ENCODE measurements at places on chromosomes 1 and 21. TPM values are rescaled to one million over a fixed set of nuclear protein-coding genes. Genes with fewer than 3 reads are reported as not detected.
A peak's percentile ranks its signal among the peaks of the same experiment; 100 is the strongest.

DNA sequence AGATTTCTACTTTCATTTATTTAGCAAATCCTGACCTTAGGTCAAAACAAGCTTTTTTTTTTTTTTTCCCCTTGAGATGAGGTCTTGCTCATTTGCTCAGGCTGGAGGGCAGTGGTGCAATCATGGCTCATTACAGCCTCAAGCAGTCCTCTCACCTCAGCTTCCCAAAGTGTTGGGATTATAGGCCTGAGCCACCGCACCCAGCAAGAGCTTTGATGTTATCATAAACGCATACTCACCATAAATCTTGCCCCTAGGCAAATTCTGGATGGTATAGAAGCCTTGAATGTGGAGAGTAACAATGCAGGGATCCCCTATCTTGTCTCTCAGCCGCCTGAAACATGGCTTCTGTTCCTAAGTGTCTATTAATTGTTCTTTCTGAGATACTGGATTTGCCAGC, 24.8 kb upstream of the CLDN8 start:
- DNase-seq: no peak

DNA sequence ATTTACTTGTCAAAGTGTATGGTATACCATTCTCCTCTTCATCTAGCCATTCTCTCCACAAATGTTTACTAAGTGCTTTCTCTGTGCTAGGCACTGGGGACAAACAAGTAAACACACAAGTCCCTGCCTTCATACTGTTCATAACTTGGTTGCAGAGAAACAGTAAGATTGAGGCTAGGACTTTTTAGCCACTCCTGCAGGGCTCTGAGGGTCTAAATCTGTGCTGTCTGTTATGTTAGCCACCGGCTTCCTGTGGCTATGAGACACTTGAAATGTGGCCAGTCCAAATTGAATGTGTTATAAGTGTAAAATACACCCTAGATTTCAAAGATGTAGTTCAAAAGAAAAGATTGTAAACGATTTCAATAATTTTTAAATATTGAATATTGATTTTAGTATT, 50.2 kb downstream of the AZIN2 start:
- DNase-seq: no peak

The DNAJC28 gene
- total RNA-seq: 1.6 TPM

DNA sequence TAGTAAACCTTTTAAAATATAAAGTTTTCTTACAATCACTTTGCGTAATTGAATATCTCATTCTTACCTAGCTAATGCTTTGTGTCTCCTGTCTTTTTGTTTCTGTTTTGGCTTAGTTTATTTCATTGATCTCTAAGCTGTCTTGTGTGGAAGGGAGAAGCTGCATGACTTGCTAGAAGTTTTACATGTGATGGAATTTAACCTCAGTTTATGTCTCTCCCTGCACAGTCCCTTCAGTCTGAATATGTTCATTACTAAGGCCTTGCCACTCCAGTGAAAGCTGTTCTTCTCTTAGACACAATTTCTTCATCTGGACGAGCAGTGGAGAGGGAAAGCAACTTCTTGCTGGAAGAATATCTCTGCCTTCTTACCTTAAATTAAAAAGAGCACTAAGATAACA, 19.9 kb upstream of the GPR88 start:
- no peak for DNase-seq

The NUF2 gene
- total RNA-seq: 11.9 TPM

The TMEM269 gene
- 0.10 TPM for total RNA-seq

The RAD54L gene
- 4.6 TPM for total RNA-seq

DNA sequence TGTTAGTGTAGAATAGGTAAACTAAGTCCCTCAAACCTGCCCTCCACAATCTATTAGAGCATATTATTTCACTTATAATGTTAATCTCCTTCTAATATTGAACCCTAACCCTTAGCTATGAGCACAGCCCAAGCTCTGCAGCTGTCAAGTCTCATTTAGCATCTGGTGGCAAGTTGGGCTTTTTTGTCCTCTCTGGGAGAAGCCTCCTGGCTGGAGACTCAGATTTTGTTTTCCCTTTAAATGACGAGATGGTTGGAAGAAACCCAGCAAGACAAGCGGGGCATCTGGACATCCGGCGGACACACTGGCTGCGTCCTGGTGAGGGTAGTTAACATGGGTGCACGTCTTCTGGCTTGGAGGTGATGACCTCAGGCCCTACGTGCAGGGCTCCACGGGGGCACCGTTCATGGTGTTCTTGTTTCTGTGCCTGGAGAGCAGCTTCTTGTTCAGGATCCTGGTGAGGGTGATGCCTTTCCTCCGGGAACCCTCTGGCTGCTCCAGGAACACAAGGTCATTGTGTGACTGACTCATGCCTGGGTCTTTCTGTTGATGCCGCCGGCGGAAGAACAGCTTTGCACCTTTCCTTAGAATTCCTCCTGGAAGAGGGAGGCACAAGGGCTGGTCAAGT, 9.7 kb upstream of the PRDM15 start:
- DNase-seq: no peak

GRCh38 chr1:92995441-92996430, 34.5 kb upstream of the DIPK1A start:
- DNase-seq: no peak

DNA sequence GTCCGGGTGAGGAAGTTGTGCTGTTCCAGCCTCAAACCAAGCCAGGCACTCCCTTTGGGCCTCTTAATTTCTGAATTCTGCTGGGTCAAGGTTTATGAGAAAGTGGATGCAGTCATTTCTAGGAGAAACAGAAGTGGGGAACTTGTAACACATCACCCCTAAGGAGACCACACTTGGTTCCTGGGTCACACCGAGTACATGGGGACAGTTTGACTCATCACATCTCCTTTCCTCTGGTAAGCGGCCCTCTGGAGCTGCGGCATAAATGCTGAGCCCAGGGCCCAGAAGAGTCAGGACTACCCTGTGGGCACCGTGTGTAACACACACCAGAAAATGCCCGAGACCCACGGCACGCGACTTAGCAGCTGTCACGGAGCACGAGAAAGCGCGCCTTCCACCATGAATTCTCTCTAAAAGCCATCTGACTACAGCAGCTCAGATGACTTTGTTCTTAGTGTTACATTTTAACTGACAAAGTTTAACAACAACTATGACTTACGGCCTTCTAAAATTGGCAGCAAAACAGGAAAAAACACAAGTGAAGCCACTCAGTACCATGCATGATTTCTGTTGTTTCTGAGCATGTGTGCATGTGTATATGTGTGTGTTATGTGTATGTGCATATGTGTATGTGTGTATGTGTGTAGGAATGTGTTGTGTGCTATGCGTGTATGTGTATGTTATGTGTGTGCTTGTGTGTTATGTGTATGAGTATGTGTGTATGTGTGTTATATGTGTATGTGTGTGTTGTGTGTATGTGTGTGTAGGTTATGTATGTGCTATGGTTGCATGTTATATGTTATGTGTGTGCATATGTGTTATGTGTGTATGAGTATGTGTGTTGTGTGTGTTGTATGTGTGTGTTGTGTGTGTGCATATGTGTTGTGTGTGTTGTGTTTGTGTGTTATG, 50.8 kb downstream of the TOMM20 start:
- peak; percentile 70 for DNase-seq

GRCh38 chr1:93519199-93519829, 71.4 kb downstream of the FNBP1L start:
- DNase-seq: no peak

GRCh38 chr1:226977643-226978431, 37.7 kb downstream of the COQ8A start:
- no peak for DNase-seq

The IFI44L gene
- total RNA-seq: 3.0 TPM

- no peak for DNase-seq
Measured at GRCh38 chr1:36542962-36543515, 60.3 kb upstream of the CSF3R start.

GRCh38 chr1:41268154-41268770, 26.2 kb upstream of the SCMH1 start:
- peak; percentile 73 for DNase-seq

DNA sequence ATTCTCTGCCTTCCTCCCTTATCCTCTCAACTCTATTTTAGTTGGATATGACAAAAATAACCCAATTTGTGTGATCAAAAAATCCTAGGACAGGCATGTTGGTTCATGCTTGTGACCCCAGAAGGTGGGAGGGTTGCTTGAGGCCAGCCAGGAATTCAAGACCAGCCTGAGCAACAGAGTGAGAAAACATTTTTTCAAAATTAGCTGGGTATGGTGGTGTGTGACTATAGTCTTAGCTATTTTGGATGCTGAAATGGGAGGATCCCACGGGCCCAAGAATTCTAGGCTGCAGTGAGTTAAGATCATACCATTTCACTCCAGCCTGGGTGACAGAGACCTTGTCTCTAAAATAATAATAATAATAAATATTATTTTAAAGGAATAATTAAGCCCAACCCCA, 1383.1 kb upstream of the ADGRL2 start:
- DNase-seq: no peak

- no peak for DNase-seq
Measured at GRCh38 chr1:180964595-180964994, 51.9 kb downstream of the KIAA1614 start.

DNA sequence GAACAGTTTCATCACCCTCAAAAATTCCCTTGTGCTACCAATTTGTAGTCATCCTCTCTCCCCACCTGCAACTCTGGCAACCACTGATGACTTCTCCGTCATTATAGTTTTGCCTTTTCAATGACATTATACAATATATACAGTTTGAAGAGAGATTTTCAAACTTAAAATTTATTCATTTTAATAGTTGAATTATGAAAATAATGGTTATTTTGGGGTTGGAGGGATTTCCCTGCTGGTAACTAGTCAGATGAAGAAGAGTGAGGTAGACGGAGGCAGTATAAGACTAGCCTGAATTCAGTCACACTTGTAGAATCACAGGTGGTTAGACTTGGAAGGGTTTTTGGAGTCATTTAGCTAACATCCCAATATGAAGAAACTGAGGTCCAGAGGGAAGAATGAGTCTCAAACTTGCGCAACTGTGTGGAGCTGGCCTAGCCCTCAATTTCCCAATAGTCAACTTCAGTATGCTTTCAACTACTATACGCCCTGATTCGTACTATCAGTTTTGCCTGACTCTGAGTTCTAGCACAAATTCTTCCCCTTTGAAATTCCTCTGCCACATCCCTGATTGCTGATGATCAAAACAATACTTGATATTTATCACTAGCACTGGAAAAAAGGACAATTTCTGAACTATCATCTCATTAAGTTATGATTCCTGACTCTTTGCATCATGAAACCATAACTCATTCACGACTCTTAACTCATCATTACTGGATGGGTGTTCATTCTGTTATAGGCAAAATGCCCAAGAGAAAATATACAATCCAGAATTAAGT, 54.2 kb downstream of the VANGL2 start:
- DNase-seq: no peak

GRCh38 chr1:55053265-55053954, 14.1 kb downstream of the PCSK9 start:
- no peak for DNase-seq
